Islet precursor cell (in vitro differentiated cells): ENCODE measurements at places on chromosomes 13 and 19.

DNA sequence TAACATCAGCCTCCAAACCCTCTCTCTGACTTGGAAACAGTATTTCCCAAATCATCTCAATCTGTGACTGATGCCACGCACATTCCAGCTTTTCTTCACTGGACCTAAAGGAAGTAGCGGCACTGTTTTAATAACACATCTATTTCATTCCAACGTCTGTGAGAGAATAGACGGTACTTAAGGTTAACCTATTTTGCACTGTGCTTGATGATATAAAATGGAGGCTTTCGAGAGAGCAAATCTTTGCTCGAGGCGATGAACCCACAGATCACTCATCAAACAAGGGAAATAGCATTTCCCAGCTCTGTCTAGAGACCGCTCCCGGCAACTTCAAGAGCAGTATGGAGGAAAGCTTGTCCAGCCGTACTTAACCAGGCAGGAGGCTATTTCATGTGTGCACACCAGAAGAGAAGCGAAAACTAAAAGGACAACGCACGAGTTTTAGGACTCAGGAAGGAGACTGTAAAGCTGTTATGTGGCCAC, 2.9 kb downstream of the UBL3 start:
- peak; percentile 57 for DNase-seq

- no peak for DNase-seq
These were observed 104.1 kb downstream of the FRY start for GRCh38 chr13:32135655-32136054.

DNA sequence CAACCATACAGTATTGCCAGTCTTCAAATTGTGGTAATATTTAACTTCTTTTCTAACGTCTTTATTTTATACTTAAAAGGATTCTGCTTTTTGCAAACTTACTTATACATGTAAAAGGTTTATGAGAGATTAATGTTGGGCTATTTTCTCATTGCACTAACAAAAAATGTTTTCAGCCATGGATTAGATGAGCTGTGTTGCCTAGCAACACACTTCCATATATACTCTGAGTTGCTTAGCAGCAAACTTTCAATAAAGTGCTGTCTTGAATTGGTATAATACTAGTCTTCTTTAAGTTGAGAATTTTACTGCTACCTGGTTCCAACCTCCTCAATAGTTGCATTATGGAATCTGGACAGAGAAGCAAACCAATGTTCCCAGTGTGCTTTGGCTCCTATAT, 777.4 kb upstream of the PCDH9 start:
- DNase-seq = no peak

DNA sequence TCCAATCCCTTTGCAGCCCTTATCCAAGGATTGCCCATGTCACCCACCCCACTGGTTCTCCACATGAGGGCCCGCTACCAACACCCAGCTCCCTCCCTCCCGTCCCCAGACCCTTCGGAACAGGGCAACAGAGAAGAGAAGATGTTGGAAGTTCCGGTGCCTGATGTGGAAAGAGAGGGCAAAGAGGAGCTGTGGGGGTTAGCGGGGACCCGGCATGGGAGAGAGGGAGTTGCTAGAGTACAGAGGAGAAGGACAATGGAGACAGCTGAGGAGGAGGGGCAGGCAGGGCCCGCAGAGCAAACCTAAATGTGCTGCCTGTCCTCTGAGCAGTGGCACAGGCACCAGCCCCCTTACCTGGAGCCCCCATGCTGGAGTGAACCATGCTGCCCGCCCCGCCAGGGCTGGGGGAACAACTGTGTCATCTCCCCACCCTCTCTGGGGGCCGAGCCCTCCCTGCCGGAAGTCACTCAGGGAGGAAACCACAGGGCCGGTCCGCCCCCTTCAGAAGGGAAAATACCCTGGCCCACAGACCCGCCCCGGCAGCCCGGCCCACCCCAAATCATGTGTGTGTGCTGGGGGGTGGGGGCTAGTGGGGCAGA, at the start of gene POU2F2:
POU2F2 (minus strand) TSS at position 417 of the 599 bp plus-strand sequence; CDS start at position 382, 35 bp downstream.
- DNase-seq = no peak

- DNase-seq = peak; percentile 77
These were observed 9.1 kb upstream of the DPP9 start for GRCh38 chr19:4732680-4733114.

GRCh38 chr19:2732883-2733282, 6.9 kb downstream of the SLC39A3 start:
- DNase-seq = no peak

DNA sequence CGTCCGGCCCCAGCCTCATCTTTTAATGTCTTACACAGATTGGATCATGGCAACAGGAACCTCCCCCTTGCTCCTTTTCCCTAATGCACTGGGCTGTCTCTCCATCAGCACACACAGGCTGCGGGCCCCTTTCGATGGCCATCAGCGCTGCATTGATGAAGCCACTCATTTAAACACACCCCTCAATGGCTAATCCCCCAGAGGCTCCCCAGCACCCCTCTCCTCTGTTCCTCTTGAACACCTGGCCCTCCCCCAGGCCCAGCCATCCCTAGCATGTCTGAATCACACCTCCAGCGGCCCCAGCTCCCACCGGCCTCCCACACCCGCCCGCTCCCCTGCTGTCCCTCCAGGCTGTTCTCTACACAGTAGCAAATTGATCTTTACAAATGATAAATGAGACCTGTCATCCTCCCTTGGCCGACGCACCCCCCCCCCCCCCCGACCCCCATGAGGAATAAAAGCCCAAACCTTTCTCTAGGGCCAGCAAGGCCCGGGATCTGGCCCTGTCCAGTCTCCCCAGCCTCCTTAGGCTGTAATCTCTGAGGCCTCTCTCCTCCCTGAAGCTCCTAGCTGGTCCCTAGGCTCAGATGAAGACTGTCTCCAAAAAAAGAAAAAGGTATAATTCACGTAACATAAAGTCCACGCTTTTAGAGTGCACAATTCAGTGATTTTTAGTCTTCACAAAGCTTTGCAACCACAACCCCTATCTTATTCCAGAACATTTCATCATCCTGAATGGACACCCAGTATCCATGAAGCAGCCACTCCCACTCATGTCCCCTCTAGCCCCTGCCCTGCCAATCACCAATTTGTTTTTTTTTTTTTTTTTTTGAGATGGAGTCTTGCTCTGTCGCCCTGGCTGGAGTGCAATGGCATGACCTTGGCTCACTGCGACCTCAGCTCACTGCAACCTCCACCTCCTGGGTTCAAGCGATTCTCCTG, 7.4 kb downstream of the RPL28 start:
- DNase-seq = no peak

GRCh38 chr19:294946-295686, 3.9 kb upstream of the PLPP2 start:
- DNase-seq = peak; percentile 75

- DNase-seq = no peak
These were observed 4.0 kb downstream of the ZNF586 start for GRCh38 chr19:57773488-57773887.

DNA sequence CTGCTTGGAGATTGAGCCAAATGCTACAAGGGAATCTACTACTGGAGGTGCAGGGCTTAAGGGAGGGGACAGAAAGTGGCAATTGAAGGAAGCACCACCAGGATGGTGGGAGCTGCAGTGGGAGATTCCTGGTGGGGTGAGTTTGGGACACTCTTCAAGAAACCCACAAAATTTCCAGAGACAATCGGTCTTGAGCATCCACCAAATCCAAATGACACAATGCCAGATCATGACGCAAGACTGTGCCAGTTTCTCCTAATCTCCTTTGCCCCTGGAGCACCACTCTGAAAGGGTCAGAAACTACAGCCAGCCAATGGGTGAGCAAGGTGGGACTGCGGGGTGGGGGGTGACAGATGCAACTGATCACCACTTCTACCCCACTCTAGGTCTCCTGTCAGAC, 78.7 kb downstream of the LRRC63 start:
- DNase-seq = no peak

DNA sequence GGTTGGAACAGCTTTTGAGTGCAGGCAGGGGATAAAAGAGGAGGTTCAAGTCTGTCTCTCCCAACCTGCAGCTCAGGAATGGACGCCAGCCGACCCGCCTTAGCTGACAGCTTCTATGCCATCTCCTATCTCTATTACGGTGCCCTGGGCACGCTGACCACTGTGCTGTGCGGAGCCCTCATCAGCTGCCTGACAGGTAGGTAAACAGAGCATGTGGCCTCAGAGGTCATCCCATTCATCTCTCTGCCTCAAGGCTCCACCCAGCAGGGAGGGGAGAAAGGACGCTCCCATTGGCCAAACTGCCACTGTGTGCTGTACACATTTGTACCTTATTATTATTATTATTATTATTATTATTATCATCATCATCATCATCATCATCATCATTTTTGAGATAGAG, 16.5 kb downstream of the SLC5A5 start:
- DNase-seq = no peak

- DNase-seq = no peak
These were observed 343.9 kb downstream of the PCDH9 start for GRCh38 chr13:66886264-66886663.

- DNase-seq = no peak
These were observed 441.6 kb downstream of the TDRD3 start for GRCh38 chr13:60838581-60838980.

DNA sequence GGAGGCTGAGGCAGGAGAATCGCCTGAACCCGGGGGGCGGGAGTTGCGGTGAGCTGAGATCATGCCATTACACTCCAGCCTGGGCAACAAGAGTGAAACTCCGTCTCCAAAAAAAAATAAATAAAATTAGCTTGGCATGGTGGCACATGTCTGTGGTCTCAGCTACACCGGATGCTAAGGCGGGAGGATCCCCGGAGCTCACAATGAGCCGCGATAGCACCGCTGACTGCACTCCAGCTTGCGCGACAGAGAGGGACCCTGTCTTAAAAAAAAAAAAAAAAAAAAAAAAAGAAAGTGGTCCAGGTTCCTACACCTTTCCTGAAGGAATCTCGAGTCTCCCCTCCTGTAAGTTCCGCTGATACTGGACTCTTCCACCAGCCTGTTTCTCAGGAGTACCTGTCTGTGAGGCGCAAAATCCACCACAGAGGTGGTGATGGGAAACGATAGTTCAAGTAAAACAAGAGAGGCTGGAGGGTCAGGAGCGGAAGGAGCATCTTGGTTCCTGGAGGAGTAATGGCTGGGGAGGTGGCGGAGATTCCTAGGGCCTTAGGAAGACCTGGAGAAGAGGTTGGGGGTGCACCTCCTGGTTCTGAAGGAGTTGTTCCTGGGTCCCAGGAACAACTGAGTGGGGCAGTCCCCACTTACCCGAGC, 471 bp downstream of the FUT1 start:
- no peak for DNase-seq

DNA sequence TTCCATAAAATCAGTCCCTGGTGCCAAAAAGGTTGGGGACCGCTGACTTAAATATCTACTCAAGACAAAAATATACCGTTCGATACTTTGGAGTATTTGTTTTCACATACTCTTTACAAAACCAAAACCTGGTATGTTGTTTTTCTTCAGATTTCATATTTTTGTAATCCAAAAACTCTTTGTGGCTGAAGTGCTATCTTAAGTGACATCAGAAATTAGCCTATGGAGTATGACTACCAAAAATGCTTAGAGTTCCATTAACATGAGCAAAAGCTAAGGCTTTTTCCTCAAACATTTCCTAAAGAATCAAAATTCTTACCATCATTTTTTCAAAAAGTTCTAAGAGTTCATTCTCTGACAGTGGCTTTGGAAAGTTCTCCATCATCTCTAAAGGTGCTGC, 52.0 kb downstream of the DIAPH3 start:
- no peak for DNase-seq

GRCh38 chr13:98965325-98965724, 12.5 kb downstream of the DOCK9 start:
- no peak for DNase-seq

DNA sequence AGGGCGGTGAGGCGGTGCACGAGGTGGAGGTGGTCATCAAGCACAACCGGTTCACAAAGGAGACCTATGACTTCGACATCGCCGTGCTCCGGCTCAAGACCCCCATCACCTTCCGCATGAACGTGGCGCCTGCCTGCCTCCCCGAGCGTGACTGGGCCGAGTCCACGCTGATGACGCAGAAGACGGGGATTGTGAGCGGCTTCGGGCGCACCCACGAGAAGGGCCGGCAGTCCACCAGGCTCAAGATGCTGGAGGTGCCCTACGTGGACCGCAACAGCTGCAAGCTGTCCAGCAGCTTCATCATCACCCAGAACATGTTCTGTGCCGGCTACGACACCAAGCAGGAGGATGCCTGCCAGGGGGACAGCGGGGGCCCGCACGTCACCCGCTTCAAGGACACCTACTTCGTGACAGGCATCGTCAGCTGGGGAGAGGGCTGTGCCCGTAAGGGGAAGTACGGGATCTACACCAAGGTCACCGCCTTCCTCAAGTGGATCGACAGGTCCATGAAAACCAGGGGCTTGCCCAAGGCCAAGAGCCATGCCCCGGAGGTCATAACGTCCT, 9.4 kb upstream of the PROZ start:
- DNase-seq = peak; percentile 38

GRCh38 chr13:101258071-101258470, 158.2 kb downstream of the NALCN start:
- peak; percentile 89 for DNase-seq

GRCh38 chr19:45774765-45775164, 5.7 kb upstream of the SIX5 start:
- peak; percentile 84 for DNase-seq

- DNase-seq = no peak
These were observed 340.0 kb downstream of the SUCLA2 start for GRCh38 chr13:47661076-47661475.

DNA sequence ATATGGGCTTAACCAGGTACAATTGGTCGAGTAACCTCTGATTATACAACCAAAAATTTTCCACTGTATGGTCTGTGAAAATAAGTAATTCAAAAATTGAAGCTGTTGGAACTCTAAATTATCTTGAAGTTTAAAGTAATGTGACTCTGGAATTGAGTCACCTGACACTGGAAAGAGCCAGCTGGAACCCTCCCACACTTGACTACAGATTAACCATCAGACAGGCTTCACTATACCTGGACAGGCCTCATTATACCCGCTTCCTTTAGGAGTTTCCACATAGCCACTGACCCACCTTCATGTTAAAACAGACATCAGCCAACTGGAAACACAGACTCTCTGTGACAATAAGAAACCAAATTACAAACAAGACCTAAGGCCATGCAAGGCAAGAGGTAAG, 1.3 kb downstream of the ZNF433 start:
- DNase-seq = no peak

DNA sequence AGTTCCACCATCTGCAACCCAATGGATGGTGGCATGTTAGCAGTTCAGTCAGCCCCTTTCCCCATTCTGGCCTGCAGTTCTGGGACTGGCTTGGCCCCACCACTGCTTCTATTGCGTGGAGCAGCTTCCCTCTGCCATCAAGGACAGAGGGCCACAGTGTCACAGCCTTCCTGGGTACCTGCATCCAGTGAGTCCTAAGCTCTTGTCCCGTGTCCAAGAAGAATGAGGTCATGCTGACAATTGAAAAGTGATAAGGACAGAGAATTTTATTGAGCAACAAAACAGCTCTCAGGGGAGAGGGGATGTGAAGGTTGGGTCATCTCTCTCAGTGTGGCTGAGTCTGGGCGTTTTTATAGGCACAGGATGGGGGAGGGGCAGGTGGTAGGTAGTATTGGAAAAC, 33.5 kb upstream of the SIN3B start:
- no peak for DNase-seq

- DNase-seq = no peak
These were observed 1296.5 kb upstream of the SPRY2 start for GRCh38 chr13:81637457-81637856.
